Jurkat, Clone E6-1 (cell line): ENCODE measurements at places on chromosomes 4 and X.

DNA sequence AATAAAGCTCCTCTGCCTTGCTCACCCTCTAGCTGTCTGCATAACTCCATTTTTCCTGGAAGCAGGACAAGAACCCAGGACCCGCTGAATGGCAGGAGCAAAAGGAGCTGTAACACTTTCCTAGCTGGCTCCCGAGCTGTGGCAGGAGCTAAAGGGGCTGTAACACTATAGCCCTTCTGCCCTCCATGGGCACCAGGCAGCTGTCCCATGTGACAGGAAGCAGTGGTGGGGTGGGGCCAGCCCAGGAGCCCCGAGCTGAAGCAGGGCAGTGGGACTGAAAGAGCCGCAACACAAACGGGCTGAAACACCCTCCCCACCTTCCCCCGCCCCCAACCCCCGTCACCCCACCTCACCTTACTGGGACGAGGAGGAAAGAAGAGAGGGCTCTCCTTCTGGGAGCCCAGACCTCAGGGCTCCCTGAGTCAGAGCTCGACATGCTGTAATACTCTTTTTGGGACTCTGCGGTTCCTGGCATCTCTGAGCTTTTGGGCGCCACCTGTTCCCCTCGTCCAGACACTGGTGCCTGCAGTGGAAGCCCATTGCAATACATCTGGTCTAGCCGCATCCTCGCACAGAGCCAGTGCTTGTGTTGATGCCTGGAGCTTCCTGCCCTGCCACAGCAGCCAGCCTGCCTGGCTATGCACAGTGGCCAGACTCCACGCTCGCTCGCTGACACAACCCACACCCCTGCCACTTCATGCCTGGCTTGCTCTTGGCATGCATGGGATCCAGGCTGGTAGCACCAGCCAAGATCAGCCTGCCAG is 39.4 kb downstream of the PPM1K start:
- DNase-seq = no peak

DNA sequence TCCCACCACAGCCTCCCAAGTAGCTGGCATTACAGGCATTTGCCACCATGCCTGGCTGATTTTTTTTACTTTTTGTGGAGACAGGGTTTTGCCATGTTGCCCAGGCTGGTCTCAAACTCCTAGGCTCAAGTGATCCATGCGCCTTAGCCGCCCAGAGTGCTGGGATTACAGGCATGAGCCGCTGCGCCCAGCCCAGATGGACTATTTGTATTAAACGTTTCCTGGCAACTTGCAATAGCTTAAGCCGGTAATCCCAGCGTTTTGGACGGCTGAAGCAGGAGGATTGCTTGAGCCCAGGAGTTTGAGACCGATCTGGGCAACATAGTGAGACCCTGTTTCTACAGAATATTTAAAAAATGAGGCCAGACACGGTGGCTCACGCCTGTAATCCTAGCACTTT is 18.4 kb downstream of the UBE2K start:
- no peak for DNase-seq

DNA sequence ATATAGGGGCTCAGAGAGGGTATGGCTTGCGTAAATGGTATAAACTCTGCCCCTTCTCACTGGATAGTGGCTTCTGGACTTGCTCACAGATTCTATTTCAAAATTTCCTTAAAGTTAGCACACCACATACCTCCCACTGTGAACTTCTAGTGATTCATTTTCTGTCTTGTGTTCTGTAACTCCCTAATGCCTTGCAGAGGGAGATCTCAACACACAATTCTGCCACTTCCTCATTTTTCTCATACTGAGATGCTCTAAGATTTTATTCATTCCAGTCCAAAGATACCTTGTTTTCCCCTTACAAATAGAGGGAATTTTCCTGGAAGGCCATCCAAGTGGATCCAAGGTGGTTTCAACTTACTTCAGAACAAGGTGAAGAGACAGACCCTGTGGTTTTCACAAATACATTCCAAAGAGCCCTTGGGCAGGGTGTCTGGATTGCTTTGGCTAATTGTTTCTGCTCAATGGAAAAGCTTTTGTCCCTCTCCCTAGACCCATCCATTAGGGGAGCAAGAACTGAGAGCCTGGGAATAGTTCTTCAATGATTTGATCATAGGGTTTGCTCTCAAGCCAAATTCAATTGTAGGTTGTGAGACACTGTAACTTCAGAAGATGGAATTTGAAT is 52.1 kb upstream of the CAPN6 start:
- no peak for DNase-seq

DNA sequence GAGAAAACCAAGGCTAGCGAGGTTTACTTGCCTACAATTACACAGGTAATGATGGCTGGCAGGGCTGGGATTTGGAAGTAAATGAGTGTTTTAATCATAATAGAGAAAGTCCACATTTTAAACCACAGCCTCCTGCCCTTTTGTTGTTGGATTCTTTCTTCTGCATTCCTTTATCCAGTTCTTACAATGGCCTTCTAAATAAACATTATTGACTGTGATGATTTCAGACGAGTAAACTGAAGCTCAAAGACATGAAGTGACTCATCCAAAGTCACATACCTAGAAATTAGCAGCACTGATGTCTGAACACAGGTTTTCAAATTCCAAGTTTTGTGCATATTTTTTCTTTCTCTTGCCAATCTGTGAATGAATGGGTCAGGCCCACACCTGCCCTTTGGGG is 51.2 kb upstream of the C1QTNF7 start:
- no peak for DNase-seq

GRCh38 chr4:148056879-148057278 is 325.0 kb downstream of the ARHGAP10 start:
- peak; percentile 58 for DNase-seq

GRCh38 chr4:81418572-81418971 is 53.1 kb downstream of the RASGEF1B start:
- no peak for DNase-seq

- DNase-seq = no peak
These were observed 32.5 kb upstream of the AP1AR start for GRCh38 chr4:112199041-112199440.

- no peak for DNase-seq
These were observed 6.9 kb downstream of the CLCN3 start for GRCh38 chr4:169627307-169627706.

- no peak for DNase-seq
These were observed 48.0 kb downstream of the RAPGEF2 start for GRCh38 chr4:159150821-159151390.

GRCh38 chr4:80142394-80143306 is 54.7 kb upstream of the PRDM8 start:
- DNase-seq = no peak

GRCh38 chr4:31715302-31715701 is 995.1 kb downstream of the PCDH7 start:
- DNase-seq = no peak

DNA sequence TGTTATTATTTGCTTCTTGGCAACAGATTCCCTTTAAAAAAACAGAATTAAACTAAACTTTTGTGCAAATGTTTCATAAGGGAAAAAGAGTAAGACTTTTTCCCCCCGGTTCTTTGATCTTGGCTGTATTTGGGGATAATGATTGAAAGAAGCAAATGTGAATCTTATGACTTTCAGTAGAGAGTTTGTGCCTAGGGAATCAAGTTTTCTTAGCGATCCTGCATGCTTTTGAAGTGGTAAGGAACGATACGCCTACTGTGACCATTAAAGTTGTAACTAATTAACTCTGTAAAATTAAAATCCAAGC is 9.0 kb downstream of the ATP10D start:
- no peak for DNase-seq

DNA sequence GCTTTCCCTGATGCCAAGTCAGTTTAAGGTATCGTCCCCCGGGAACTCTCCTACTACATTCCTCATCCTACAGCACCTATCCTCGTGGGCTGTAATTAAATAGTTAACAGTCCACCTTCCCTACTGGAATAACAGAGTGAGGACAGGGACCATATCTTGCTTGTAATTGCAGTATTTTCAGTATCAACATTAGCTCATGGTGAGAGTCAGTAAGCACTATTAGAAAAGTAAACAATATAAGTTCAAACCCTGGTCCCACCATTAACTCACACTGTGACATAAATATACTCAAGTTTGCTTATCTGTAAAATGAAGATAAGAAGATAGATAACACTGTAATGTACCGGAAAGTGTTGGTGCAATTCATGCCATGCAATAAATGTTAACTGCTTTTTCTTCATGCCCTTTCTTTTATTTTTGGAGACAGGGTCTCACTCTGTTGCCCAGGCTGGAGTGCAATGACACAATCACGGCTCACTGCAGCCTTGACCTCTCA is 61.3 kb downstream of the SH3RF1 start:
- DNase-seq = no peak

GRCh38 chrX:36573720-36574119 is 434.4 kb upstream of the FAM47C start:
- DNase-seq = no peak

GRCh38 chr4:55574252-55574651 is 17.8 kb downstream of the PDCL2 start:
- no peak for DNase-seq

- DNase-seq = no peak
These were observed 602.8 kb upstream of the DIPK2B start for GRCh38 chrX:45803383-45803921.

GRCh38 chr4:152415980-152416379 is 119.9 kb downstream of the FBXW7 start:
- no peak for DNase-seq

DNA sequence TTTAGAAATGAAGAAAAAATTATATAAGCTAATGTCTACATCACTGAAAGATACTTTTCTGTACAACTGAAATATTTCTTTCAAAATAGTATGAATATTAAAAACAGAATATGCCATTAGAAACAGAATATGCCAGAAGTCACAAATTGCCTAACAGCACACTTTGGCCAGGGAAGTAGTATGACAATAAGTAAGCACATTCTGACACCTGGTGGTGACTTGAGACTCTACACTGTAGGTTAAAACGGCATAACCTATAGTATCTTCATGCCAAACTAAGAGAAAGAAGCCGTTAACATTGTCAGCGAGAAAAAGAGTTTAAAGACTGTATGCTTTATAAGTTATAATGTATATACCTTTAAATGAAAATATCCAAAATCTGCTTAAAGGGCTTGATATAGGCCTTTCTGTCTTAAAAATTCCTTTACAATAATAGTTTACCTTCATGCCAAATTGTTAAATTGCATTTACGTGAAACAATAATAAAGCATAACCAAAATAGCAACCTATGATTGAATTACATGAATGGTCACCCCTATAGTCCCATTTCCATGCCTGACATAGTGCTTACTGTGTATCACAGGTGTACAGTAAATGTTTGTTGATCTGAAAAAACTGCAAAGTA is 32.8 kb downstream of the FAM13A start:
- peak; percentile 70 for DNase-seq

GRCh38 chrX:10110984-10111363 is 45.8 kb upstream of the CLCN4 start:
- no peak for DNase-seq

- no peak for DNase-seq
These were observed 94.9 kb downstream of the BMPR1B start for GRCh38 chr4:94852616-94853015.

GRCh38 chrX:16822723-16823122 is 36.5 kb downstream of the TXLNG start:
- no peak for DNase-seq

DNA sequence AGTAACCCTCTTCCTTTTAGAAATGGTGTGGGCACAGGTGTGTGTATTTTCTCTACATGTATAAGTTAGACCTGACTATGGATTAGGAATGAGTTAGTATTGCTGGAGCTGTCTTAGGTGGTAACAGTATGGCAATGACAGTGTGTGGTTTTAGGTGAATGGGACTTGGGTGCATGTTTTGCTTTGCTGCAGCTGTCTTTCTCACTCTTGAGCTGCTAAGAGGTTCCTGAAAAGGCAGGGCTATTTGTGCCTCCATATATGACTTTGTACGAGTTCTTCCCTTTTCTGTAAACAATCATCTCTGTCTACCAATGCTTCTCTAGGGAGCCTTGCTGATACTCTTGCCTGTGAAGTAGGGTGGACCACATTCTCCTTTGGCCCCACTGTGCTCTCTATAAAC is 234.8 kb upstream of the HHIP start:
- DNase-seq = no peak

DNA sequence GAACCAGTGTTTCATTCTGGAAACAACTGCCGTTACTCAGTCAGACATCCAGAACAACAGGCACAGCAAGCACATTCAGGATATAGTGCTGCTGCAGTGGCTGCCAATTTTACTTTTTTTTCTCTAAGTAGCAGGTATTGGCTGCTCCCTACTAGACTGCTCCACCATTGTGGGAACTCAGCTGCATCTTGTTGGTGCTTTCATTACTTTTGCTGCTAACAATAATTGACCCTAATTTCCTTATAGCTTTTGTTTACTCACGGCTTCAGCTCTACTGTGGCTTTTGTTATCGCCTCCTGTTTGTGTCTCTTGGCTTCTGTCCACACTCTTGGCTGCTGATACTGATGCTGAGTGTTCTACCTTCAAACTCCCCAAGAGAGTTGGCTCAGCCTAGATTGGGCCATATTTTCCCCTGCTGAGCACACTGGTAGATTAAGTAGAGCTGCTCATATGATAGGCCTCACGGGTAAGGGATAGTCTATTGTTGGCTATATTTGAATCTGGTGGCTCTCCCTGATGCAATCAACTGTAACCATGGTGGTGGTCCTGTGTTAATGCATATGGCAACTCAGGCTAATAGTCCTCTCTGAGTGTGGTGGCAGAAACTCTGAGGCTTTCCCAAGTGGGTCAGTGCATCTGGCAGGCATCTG is 44.5 kb upstream of the IL2 start:
- DNase-seq = no peak

GRCh38 chr4:108901291-108901690 is 138.4 kb upstream of the ETNPPL start:
- DNase-seq = no peak

DNA sequence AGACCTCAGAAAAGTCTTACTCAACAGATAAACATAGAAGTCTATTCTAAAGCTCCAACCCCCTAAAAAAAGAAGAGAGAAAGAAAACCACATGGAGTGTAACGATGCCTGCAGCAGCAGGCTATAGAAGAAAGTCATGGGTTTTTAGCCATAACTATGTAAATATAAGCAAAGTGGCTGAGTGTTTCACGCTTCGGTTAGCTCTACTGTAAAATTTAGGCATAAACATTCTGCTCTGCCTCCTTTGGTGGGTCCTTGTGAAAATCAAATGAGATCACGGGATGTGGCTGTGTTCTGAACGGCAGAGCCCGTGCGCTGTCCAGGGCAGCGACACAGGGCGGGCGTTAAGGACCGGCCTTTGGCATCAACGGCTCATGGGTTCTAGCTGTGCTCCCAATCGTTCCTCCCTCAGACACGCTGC is 78.4 kb downstream of the IRF2 start:
- no peak for DNase-seq

DNA sequence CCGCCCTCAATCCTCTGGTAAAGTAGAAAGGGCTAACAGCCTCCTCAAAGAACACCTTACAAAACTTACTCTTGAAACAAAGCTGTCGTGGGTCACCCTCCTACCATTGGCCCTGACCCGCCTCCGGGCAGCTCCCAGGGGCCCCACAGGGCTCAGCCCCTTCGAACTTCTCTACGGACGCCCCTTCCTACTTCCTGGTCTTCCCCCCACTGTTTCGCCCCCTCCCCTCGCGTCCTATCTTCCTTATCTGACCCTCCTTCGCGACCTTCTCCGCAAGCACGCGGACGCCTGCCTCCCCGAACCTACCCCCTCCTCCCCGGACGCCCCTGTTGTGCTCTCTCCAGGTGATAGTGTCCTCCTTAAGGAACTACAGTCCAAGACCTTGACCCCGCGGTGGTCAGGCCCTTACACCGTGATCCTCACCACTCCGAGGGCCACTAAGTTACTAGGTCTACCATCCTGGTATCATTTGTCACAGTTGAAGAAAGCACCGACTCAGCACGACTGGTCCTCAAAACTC is 963.1 kb downstream of the RPA4 start:
- DNase-seq = no peak
